Activated CD4-positive, alpha-beta T cell treated with anti-CD3 and anti-CD28 coated beads, Interleukin-2, amount 10 ng/mL, durations not matched to agents 7 days and 5 days (primary cell): ENCODE measurements at places on chromosomes 13 and 19.
A peak's percentile ranks its signal among the peaks of the same experiment; 100 is the strongest.

DNA sequence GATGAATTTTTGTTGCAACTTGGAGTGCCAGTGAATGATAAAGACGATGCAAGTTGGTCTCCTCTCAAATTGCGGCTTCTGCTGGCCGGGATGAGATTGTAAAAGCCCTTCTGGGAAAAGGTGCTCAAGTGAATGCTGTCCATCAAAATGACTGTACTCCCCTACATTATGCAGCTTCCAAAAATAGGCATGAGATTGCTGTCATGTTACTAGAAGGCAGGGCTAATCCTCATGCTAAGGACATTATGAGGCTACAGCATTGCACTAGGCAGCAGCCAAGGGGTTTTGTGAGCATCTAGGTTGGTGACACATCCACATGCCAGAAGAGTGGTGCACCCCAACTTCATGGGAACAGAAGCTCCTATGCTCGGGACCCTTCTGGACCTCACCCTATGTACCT, 22.2 kb upstream of the KLF5 start:
- DNase-seq, result no peak

DNA sequence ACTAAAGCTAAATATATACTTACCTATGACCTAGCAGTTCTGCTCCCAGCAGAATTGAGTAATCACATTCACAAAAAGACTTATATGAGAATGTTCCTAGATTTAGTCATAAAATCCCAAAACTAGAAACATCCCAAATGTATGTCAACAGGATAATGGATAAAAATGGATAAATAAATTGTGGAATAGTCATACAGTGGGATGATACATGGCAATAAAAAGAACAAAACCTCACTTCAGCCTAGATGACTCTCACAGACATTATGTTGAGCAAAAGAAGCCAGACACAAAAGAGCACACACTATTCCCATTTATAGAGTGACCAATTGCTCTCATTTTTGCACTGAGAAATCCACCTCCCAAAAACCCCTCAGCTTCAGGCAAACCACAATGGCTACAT, 352.4 kb upstream of the HTR2A start:
- no peak for DNase-seq

GRCh38 chr19:54030895-54031586, 32.7 kb downstream of the VSTM1 start:
- no peak for DNase-seq

DNA sequence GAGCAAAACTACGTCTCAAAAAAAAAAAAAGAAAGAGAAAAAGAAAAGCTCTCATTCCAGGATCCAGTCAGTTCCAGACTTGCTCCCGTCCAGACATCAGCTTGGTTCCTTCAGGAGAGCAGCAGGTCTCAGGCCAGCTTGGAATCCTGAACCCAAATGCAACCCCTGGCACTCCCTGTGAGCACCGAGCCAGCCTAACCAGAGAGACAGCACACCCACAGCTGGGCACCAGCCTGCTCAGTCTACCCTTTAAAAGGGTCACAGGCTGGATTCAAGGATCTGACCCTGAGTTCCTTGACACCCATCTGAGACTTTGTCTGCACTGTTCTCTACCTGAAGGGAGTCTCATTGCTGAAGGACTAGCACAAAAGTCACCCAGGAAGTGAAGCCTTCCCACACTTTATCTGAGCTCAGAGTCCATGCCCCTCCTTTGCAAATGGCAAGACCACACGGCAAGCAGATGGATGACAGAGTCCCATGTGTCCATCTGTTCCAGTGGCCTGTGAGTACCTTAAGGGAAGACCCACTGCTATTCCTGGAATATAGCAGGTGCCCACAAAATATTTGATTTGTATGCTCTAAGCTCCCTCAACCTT, 1.4 kb downstream of the PEPD start:
- DNase-seq, result no peak

GRCh38 chr19:1089891-1090290, 5.3 kb downstream of the POLR2E start:
- no peak for DNase-seq

DNA sequence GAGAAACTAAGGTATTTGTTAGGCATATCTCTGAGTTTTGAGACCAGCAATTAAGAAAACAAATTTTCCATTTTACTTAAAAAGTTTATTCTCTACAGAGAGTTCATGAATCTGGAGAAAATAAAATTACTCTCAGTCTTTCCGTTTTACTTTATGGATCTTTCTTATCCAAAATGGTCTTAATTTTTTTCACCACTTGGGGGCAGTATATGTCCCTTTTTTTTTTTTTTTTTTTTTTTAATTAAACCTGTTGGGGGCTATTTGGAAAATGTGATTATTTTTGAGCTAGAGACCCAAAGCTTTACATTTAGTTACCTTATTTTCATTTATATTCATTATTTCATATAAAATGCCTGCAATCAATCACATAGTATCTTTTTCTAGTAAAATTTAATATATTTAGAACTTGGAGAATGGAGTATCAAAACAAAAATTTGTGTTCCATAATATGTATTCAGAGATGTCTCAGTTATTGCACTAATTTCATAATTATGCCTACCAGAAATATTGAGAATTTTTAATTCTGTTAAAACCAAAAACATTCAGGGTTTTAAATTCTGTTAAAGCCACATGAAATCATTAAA, 27.1 kb downstream of the PIBF1 start:
- no peak for DNase-seq

GRCh38 chr19:11273296-11273695, 11.0 kb upstream of the DOCK6 start:
- DNase-seq, result no peak

GRCh38 chr13:21979161-21979806, 308.4 kb downstream of the FGF9 start:
- DNase-seq, result no peak

DNA sequence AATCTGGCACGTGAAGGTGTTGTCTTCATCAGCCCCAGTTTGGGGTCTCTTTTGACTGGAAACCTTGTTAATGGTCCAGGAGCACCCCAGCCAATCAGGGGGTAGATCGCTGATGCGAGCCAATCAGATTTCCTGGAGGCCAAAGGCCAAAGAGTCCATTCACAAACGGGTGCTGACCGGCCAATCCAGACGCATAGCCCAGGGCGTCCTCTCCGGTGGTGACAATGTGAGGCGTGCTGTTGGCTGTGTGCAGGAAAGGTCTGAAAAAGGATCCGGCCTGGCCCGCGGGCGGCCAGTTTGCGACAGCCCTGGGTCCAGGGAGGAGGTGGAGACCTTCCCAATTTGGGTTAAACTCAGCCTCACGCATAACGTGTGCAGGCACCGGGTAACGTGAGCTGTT, 3.1 kb downstream of the MAST3 start:
- no peak for DNase-seq

- no peak for DNase-seq
These were observed 173.2 kb downstream of the DCLK1 start for GRCh38 chr13:35957996-35958395.

- DNase-seq, result no peak
These were observed 28.6 kb downstream of the PEPD start for GRCh38 chr19:33492951-33493350.

GRCh38 chr19:8827277-8827676, 4.8 kb downstream of the ZNF558 start:
- DNase-seq, result no peak

DNA sequence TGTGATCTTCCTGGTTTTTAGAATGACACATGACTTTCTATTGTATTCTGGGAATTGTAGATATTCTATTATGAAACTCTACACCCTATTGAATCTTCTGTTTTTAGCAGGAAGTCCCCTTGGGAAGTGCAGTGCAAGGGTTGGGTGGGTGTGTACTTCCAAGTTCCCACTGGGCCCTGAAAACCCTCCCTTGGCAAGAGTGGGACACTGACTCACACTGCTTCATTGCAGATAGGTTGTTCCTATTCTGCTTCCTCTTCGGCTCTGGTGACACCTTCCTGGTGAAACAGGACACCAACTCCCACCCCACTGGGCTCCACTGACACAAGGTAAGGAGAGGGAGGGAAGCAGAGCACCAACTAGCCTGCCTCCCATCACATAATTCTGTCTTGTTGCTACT, 121.8 kb downstream of the KCTD12 start:
- no peak for DNase-seq

DNA sequence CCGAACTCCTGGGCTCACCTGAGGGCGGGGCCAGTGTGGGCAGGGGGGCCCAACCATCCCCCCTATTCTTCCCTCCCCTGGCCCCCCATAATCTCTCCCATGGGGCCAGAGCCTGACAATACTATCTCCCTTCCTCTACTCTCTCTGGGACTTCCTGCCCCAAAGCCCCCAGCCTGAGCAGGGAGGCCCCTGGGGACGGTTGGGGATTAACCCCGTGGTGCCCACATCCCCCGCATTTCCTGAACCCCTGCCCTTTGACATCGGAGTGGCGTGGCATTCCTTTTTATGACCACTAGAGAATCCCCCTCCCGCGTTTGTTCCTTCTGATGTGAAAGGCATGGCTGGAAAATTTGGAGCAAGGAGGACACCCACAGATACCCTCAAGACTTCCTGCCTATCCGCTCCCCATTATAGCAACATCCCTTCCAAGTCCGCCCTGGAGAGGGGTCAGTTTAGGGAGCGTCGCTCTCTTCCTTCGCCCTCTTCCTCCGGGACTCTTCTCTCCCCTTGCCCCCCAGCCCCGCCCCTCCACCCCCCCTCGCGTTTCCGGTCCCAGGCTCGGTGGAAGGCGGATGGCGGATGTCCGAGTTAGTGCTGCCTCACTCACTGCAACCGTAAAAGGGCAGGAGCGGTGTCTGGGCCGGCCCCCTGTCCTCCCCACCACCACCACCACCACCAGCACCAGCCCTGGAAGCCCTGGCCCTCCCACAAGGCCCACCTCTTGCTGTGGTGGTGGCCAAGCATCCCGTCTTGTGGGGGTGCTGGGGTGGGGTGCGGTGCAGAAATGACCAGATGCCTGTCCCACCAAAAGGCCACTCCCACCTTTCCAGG, 1.8 kb downstream of the VASP start:
- DNase-seq, result peak; percentile 43

- DNase-seq, result peak; percentile 87
These were observed 9.7 kb upstream of the ILF3 start for GRCh38 chr19:10644260-10645007.

DNA sequence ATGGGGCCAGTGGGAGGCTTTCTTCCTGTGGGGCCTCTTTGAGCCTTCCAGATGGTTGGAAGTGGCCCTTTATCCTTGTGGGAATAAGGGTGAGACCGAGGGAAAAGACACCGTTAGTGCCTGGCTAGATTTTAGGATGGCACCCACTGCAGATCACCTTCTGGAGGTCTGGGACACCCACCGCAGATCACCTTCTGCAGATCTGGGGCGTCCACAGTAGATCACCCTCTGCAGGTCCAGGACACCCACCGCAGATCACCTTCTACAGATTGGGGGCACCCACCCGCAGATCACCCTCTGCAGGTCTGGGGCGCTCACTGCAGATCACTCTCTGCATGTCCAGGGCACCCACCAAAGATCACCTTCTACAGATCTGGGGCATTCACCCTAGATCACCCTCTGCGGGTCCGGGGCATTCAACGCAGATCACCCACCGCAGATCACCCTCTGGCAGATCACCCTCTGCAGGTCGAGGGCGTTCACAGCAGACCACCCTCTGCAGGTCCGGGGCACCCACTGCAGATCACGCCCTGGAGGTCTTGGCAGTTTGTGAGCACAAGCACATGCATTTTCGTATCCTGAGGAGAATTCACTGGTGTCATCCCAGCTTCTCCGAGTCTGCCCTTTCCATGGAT, 153.4 kb upstream of the TSHZ3 start:
- DNase-seq, result no peak

GRCh38 chr13:20291037-20291436, 58.9 kb upstream of the GJB6 start:
- DNase-seq, result no peak

GRCh38 chr13:104949840-104950740, 1585.4 kb downstream of the EFNB2 start:
- no peak for DNase-seq

DNA sequence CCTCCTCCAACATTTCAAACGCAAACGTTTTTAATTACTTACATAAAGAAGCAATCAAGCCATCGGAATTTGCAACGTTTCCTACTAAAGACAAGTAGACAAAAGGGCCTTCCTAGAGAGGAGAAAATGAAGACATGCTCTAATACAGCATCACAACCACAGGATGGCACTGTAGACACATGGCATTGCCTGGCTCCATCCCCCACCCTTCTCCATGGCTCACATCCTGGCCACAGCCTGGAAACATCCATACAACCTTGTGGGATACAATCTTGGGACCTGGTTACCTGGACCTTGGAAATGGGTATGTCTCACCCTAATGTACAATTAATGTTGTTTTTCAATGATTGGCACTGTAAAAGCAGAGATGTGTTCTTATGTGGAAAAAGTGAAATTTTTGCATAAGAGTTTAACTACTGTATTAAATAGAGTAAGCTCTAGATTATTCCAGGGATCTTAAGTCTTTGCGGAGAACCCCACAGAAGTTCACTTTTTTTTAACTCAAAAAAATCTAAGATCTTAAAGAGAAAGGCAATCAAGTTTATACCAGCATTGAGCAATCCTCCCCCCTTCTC, 21.5 kb downstream of the EBPL start:
- DNase-seq, result peak; percentile 30

- no peak for DNase-seq
These were observed 45.4 kb downstream of the ARHGEF18 start for GRCh38 chr19:7393939-7394730.

DNA sequence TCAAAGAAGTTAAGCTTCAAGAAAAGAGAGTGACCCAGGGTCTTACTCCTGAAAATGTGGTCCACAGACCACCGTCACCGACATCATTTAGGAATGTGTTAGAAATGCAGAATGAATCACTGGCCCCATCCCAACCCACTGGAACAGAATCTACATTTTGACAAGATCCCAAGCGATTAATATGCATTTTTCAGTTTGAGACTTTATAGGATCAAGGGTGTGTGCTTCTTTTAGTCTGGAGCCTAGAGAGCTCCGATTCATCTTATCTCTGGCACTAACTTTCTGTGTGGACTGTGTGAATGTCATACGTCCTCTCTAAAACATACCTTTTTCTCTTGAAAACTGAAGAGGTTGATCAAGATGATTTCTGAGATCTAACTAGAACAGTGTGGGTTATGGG, 484.8 kb downstream of the MYO16 start:
- DNase-seq, result no peak

DNA sequence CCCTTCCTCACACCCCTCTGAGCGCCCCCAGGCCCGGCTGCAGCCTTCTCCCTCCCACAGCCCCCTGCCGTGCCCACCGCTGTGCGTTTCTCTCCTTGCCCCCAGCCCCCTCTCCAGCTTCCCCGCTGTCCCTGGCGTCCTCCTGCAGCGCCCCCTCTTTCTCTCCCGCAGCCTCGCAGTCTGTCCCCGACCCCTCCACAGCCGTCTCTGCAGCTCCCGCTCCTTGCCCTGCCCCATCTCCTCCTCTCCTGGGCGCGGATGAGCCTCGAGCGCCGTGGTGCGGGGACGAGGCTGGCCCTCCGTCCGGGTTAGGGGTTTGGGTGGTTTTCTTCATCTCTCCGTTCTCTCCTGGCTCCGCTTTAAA, 1.1 kb downstream of the KMT5C start:
- peak; percentile 42 for DNase-seq

DNA sequence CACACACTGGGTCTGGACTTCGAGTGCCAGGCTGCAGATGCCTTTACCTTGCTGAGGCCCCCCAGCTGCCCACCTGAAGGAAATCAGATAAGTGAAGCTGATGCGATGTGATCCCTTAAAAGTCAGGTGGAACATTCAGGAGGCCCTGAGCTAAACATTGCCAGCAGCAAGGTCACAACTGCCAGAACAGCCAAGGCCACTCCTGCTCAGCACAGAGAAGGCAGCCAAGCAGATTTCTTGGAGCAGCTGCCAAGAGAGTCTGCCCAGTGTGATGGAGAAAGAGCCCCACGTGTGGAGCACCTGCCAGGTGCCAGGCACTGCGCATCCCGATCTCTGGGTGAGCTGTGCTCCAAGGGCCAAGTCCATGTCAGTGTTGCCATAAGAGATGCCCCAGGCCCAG, 20.6 kb upstream of the UQCRFS1 start:
- DNase-seq, result no peak

GRCh38 chr19:23699521-23699860, 12.5 kb upstream of the ZNF675 start:
- DNase-seq, result no peak
